Esophagus squamous epithelium (tissue), 5 donors: ENCODE measurements at places on chromosomes 16 and 17. TPM values are rescaled to one million over a fixed set of nuclear protein-coding genes. Genes with fewer than 3 reads are reported as not detected.

The SLC16A11 gene
- 0.72 TPM for total RNA-seq

The SREBF1 gene
- total RNA-seq, result 79.9 TPM

The MYLK3 gene
- 0.03 TPM for total RNA-seq

The TP53TG3D gene
- total RNA-seq, result 0.76 TPM

The UBFD1 gene
- 53.6 TPM for total RNA-seq

The LGALS9 gene
- 20.2 TPM for total RNA-seq

The ARL5C gene
- total RNA-seq, result not detected

The SYCE1L gene
- not detected for total RNA-seq

The IL21R gene
- 1.2 TPM for total RNA-seq

The MPP2 gene
- 3.6 TPM for total RNA-seq

The CMTM4 gene
- 24.0 TPM for total RNA-seq

The PPP1R1B gene
- total RNA-seq, result 4.8 TPM

The FOXN1 gene
- 15.9 TPM for total RNA-seq

The ZMYND15 gene
- total RNA-seq, result 1.7 TPM

The BOLA2B gene
- total RNA-seq, result 623 TPM

The ZNF624 gene
- total RNA-seq, result 1.2 TPM

The UTS2R gene
- total RNA-seq, result not detected

The FUS gene
- 66.4 TPM for total RNA-seq

The RAPGEFL1 gene
- 70.1 TPM for total RNA-seq
